IgD-negative memory B cell (primary cell): ENCODE measurements at places on chromosomes 5 and 9. TPM values are rescaled to one million over a fixed set of nuclear protein-coding genes. Genes with fewer than 3 reads are reported as not detected.

Gene ZDHHC21
- polyA plus RNA-seq, result 4.0 TPM

Gene PTPN3
- not detected for polyA plus RNA-seq

Gene HBEGF
- polyA plus RNA-seq, result 0.83 TPM

Gene CCL27
- not detected for polyA plus RNA-seq

Gene SPINK1
- not detected for polyA plus RNA-seq

Gene IFNB1
- polyA plus RNA-seq, result not detected

Gene IRX2
- polyA plus RNA-seq, result not detected

Gene CBY3
- 0.64 TPM for polyA plus RNA-seq

Gene GPX3
- polyA plus RNA-seq, result 2.8 TPM

Gene ADAMTS12
- not detected for polyA plus RNA-seq

Gene TMEM215
- polyA plus RNA-seq, result not detected

Gene UQCRQ
- 552 TPM for polyA plus RNA-seq

Gene SURF1
- 114 TPM for polyA plus RNA-seq

Gene ORM1
- polyA plus RNA-seq, result not detected

Gene BSPRY
- 1.3 TPM for polyA plus RNA-seq

Gene C5orf22
- polyA plus RNA-seq, result 16.7 TPM

Gene GDA
- not detected for polyA plus RNA-seq

Gene NPR3
- not detected for polyA plus RNA-seq

Gene PCDHA10
- not detected for polyA plus RNA-seq

Gene ADAMTS2
- not detected for polyA plus RNA-seq

Gene GRM6
- not detected for polyA plus RNA-seq

Gene COL15A1
- 0.08 TPM for polyA plus RNA-seq

Gene SPINK7
- not detected for polyA plus RNA-seq

Gene SLC36A3
- not detected for polyA plus RNA-seq

Gene F12
- polyA plus RNA-seq, result 0.78 TPM

Gene FGFR4
- polyA plus RNA-seq, result 0.38 TPM

Gene ADRA1B
- polyA plus RNA-seq, result not detected

Gene DRD1
- polyA plus RNA-seq, result not detected

Gene PCDHA9
- polyA plus RNA-seq, result not detected

Gene CTSV
- polyA plus RNA-seq, result not detected

Gene FAM200C
- 0.64 TPM for polyA plus RNA-seq

Gene CNTFR
- polyA plus RNA-seq, result not detected

Gene IFT74
- 18.6 TPM for polyA plus RNA-seq

Gene RMRP
- polyA plus RNA-seq, result 30.5 TPM

Gene DIRAS2
- polyA plus RNA-seq, result not detected

Gene PCDHGB4
- polyA plus RNA-seq, result 0.08 TPM

Gene AK8
- 11.8 TPM for polyA plus RNA-seq

Gene DYNC2I2
- 57.3 TPM for polyA plus RNA-seq

Gene LHX2
- not detected for polyA plus RNA-seq

Gene OTP
- polyA plus RNA-seq, result not detected

Gene ITGA1
- polyA plus RNA-seq, result not detected

Gene ZNF484
- 4.3 TPM for polyA plus RNA-seq

Gene MYOZ3
- not detected for polyA plus RNA-seq

Gene NPDC1
- polyA plus RNA-seq, result 2.0 TPM

Gene DNAH5
- not detected for polyA plus RNA-seq

Gene KIF12
- not detected for polyA plus RNA-seq

Gene RANBP3L
- polyA plus RNA-seq, result not detected

Gene DOK3
- polyA plus RNA-seq, result 154 TPM

Gene LRRC26
- polyA plus RNA-seq, result not detected

Gene IGFBPL1
- not detected for polyA plus RNA-seq

Gene HRH2
- 0.49 TPM for polyA plus RNA-seq

Gene MLANA
- polyA plus RNA-seq, result not detected

Gene DBH
- polyA plus RNA-seq, result not detected
